Pancreas (tissue), 10 donors: ENCODE measurements at places on chromosomes 6 and 20.

DNA sequence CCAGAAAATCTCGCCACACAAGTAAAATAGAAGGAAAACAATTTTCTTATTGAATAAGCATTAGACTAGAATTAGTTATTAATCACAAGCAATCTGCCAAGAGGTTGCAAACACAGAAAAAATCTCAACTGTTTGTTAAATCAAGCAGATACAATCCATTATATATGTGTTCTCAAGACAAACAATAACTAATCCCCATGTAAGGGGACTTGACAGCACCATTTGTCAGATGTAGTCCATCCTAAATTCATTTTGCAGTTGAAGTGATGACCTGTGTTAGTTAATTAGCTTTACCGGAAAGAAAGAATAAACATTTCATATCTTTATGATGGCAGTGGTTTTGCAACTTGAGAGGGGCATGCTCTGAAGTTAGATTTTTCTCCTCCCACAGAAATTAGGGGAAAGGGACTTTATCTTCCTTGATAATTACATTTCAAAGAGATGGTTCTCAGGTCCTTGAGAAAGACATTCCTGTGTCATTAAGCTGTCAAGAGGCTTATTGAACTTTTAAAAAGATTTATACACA lies 1588.0 kb downstream of the GRIK2 start:
- H3K4me1 ChIP-seq: no peaks in the 10 kb centered on the region
- no peaks in the 10 kb centered on the region for H3K36me3 ChIP-seq
- no peak for DNase-seq
- H3K4me3 ChIP-seq: no peak overlapping the region

DNA sequence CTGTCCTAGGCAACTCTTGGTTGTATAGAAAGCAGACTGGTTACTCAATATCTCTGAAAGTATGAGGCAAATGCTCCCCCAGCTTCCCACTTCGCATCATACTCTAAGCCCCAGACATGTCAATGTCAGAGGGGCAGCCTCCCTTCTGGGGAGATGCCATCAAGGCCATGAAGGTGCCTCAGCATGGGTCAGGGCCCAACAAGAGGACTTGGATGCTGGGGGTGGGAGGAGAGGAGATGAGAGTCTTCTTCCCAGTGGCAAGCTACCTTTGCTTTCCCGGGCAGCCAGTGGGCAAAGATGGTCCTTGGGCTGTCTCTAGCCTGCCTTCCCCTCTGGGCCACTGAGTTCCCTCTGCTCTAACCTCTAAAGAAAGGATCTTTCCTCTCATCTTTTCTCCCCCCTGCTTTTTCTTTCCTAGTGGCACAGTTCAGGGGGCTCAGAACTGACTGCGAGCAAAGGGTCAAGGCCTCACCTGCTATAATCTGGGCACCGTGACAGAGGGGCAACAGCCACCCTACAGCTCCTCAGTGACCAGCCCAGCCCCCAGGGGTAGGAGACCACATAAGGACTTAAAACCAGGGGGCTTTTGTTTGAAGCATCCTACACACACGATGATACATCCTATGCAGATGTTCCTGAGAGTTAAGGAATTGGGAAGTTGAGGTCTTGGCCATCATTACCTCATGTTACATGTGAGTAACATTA lies 26.2 kb downstream of the MOCS1 start:
- H3K4me3 ChIP-seq: no peak overlapping the region
- H3K27me3 ChIP-seq: no peaks in the 10 kb centered on the region
- H3K4me1 ChIP-seq: no peaks in the 10 kb centered on the region
- DNase-seq: no peak
- H3K36me3 ChIP-seq: peaks cover 6% of the 10 kb centered on the region
- no peak overlapping the region for H3K27ac ChIP-seq

DNA sequence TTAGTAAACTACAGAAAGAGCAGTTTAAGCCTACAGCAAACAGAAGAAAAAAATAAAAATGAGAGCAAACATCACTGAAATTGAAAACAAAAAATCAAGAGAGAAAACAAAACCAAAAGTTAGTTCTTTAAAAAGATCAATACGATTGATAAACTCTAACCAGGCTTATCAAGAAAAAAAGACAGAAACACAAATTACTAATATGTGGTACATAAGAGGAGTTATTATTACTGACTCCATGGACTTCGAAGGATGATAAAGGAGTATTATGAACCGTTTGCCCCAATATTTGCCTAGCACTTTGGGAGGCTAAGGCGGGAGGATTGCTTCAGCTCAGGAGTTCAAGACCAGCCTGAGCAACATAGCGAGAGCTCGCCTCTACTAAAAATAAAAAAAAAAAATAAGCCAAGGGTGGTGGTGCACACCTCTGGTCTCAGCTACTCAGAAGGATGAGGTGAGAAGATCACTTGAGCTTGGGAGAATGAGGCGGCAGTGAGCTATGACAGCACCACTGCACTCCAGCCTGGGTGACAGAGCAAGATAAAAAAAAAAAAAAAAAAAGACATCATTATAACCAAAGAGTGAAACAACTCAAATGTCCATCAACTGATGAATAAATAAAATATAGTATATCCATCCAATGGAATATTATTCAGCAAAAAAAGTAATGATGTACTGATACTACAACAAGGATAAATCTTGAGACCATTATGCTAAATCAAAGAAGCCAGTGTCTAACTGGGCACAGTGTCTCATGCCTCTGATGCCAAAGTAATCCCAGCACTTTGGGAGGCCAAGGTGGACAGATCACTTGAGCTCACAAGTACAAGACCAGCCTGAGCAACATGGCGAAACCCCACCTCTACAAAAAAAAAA lies 12.9 kb downstream of the TRPC4AP start:
- DNase-seq: no peak
- peaks cover 10% of the 10 kb centered on the region for H3K36me3 ChIP-seq
- no peak overlapping the region for H3K4me3 ChIP-seq
- H3K27me3 ChIP-seq: no peaks in the 10 kb centered on the region
- no peaks in the 10 kb centered on the region for H3K4me1 ChIP-seq

DNA sequence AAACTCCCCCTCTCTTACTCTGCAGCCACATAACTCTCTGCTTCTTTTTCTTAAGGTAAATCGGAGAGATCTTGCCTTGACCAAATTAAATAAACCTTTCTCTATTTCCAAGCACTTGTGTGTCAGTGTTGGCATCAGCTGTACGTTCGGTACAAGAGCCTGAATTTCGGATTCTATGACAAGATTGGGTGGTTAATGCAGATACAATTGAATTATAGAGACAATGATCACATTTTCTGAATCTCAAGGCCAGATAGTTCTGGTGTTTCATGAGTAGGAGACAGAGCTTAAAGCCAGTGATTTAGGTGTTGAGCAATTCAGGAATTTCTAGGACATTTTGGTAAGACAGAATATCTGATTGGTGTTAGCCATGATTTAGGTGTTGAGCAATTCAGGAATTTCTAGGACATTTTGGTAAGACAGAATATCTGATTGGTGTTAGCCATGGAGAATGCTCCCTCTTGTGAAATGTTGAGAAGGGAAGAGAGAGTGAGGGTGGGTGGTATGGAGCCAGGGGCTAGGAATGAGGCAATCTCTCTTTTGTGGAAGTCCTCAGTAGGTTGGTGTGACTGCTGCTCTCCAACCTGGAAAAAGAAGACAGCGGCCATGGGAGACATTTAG lies 5.1 kb downstream of the SPINT3 start:
- no peak for DNase-seq
- H3K4me3 ChIP-seq: no peak overlapping the region
- H3K27ac ChIP-seq: no peak overlapping the region
- no peaks in the 10 kb centered on the region for H3K4me1 ChIP-seq

DNA sequence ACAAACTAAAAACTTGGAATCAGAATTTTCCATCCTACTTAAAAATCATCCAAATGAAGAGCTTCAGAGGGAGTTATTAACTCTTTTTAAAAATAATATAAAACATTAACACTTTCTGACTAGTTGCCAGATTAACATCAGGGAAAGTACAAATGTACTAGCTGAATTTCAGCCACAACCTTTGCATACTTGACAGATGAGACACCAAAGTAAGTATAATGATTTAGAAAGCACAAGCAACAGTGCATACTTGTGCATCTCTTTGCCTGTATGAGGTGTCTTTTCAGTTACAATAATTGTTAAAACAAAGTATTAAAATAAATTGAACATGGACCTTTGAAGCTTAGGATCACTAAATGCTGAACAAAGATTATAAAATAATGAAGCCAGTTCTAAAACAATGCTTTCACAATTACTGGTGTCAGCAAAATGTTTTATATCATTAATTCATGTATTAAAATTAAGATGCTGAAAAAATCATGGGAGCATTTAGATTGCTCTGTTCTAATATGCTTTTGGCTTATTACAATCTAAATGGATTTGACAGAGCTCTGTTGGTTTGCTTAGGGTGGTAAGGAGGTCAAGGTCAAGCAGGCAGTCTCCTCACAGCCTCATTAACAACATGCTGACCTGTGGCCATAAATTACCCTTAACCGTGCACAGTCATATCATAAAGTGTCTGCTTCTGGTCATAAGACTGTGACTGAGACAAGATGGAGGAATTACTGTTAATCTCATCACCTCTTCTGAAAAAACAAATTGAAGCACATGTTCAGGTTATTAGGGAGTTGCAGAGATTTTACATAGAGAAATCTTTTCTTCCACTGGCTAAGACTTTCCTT lies 15.1 kb downstream of the RNF217 start:
- no peaks in the 10 kb centered on the region for H3K27me3 ChIP-seq
- DNase-seq: no peak
- no peaks in the 10 kb centered on the region for H3K36me3 ChIP-seq
- H3K4me3 ChIP-seq: no peak overlapping the region
- H3K27ac ChIP-seq: no peak overlapping the region

GRCh38 chr6:74277777-74278186 lies 581.8 kb downstream of the CD109 start:
- no peaks in the 10 kb centered on the region for H3K4me1 ChIP-seq
- H3K27ac ChIP-seq: no peak overlapping the region
- H3K4me3 ChIP-seq: no peak overlapping the region
- no peaks in the 10 kb centered on the region for H3K27me3 ChIP-seq
- no peak for DNase-seq

GRCh38 chr6:706146-706545 lies 13.2 kb upstream of the EXOC2 start:
- H3K27ac ChIP-seq: no peak overlapping the region
- no peaks in the 10 kb centered on the region for H3K36me3 ChIP-seq
- H3K27me3 ChIP-seq: no peaks in the 10 kb centered on the region
- H3K4me1 ChIP-seq: no peaks in the 10 kb centered on the region
- H3K4me3 ChIP-seq: no peak overlapping the region

DNA sequence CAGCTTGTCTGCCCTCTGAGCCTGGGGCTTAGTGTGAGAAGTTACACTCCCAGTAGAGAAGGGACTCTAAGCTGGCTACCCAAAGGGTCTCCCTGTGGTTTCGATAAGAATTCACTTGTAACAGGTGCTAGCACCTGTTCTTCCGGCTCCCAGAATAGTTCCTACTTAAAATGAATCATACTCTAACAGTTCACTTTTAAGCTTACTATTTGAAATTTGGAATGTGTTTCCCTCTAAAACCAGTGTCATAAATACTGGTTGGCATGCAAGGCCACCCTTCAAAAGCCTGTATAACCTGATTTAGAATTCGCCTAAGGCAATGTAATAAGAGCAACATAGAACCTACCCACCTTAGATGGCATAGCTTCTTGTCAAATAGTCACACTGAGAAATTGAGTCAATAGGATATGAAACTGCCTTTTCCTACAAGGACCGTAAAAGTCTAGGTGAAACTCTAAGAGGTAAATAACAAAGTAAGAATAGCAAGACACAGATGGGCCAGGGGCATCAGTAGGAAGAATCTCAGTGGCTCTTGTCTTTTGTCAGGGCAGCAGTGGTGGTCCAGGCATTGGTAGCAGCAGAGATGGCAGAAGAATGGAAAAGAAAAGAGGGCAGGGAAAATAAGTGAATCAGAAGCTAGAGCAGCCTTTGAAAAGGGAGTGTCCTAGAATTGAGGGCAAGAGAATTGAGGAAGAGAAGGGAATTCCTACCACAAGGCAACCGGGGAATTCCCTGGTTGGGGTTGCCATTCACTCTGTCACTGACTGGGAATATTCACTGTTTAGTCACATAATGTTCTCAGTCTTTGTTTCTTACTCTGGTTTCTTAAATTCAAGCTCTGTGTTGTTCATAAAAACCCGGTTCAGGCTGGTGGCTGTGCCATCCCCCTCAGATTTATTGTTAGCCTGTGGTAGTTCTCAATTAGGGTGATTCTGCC lies 91.5 kb downstream of the HIVEP2 start:
- no peak overlapping the region for H3K27ac ChIP-seq
- H3K27me3 ChIP-seq: no peaks in the 10 kb centered on the region
- peaks cover 36% of the 10 kb centered on the region for H3K4me1 ChIP-seq
- no peaks in the 10 kb centered on the region for H3K36me3 ChIP-seq
- no peak overlapping the region for H3K4me3 ChIP-seq

GRCh38 chr6:90432041-90432775 lies 135.6 kb upstream of the BACH2 start:
- no peak overlapping the region for H3K27ac ChIP-seq
- H3K36me3 ChIP-seq: no peaks in the 10 kb centered on the region
- no peak for DNase-seq
